ENCODE measurements at places on chromosomes 7 and 10.

DNA sequence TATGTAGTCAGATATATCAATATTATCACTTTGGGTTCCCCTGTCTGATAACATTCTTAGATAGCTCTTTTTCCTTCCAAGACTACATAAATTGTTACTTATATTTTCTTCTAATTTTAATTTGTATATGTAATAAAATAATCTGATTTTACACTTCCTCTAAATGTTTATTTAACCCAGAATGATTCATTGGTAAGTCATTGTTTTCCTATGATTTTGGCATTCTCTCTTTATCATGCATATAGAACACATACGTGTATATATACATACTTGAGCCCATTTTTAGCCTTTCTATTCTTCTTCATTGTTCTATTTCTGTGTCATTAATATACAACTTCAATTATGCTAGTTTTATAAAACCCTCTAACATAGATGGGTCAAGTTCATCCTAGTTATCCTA lies 16.6 kb downstream of the SFTPD start:
- no peak for DNase-seq

GRCh38 chr7:155066417-155066950 lies 3.6 kb upstream of the HTR5A start:
- peak; percentile 26 for DNase-seq

DNA sequence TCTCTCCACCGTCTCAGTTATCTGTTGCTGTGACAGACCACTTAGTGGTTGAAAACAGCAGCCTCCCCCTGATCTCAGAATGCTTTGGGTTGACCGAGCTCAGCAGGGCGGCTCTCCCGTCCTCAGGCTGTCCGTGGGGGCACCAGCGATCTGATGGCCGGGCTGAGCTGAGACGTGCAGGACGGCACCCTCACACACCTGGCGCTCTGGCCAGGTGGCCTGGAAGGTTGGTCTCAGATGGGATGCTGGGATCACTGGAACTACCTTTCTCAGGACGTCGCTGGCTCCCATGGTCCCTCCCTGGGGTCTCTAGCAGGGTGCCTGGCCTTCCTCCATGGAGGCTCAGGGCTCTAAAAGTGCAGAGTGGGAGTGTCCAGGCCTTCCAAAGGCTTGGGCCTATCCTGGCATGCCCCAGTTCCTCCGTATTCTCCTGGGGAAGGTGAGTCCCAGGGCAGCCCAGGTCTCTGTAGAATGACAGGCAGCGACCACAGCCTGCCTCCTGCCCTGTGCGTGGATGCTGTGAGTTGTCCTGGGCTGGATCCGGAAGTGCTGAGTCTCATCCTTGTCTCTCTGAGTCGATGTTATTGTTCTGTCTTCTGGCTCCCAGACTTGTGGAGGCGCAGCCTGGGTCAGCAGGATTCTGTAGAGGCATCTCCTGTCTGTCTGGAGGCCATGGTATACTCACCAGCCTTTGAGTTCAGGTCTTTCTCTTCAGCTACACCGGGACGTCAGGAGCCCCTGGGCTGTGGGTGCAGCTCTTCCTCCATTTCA lies 12.2 kb upstream of the PWWP2B start:
- DNase-seq: no peak

DNA sequence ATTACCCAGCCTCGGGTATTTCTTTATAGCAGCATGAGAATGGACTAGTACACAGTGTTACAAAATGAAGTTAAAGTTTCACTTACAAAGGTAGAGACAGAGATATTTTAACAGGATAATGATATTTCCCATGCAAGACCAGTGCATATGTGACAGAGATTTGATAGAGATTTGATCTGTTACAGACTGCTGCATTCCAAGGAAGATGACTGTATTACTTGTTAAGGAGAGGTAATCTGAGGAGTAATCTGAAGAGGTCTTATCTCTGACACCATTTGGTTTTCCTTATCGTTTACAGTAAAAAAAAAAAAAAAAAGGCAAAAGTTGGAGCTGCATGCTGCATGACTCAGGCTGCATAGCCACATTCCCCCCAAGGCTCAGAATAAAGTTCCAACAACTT lies 289.6 kb downstream of the POM121L12 start:
- DNase-seq: no peak

- no peak for DNase-seq
These were observed 5.1 kb downstream of the CH25H start for GRCh38 chr10:89202033-89202425.

GRCh38 chr10:120977897-120978296 lies 126.7 kb downstream of the WDR11 start:
- peak; percentile 65 for DNase-seq

DNA sequence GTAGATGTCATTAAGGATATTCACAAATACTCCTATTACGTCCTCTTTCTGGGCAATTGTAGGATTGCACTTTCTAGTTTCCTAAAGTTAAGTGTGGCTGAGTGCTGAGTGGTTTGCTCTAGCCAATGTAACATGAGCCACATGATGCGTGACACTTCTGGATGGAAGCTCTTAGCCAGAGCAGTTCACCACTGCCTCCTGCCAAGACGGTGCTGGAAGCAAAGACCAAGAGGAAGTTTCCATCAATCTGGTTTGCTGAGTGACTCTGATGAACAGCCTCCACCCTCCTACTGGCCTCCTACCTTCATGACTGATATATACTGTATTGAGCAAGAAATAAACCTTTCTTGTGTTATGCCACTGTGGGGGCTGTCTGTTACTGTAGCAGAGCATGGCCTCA lies 318.1 kb downstream of the KCNMA1 start:
- DNase-seq: no peak

- DNase-seq: peak; percentile 81
These were observed 692.3 kb upstream of the GALNT17 start for GRCh38 chr7:70439651-70440050.

DNA sequence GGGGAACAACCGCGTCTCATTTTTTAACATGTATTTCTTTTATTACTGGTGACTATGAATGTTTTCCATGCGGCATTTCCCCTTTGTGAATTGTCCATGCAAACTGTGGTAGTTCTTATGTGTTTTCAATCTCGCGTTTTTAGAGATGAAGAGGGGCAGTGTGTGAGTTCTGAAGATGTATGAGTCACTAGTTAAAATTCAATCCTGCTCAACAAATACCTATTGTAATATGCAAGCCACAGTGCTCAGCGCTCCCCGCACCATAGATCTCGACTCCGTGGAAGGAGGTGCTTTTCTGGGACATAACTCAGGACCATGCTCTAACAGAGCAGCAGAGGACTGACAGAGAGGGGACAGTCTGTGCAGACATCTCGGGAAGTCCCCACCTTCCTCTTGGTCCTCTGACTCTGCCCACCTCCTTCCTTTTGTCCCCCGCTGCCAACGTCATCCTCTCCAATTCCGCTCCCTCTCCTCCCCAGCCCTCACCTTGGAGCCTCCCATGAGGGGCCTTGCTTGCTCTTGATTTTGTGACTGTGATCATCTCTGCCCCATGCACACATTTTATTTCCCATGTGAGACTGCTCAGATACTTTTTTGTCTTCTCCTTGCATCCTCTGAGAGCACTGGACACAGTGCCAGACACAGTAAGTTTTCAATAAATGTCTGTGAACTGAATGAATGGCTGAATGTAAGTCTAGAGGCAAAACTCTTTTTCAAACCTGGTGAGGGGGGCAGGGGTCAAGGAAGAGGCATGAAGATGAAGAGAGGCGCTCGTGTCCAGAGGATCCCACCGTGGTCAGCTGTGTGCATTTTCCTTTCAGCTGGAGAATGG lies 42.7 kb upstream of the PLEKHA1 start:
- DNase-seq: no peak

DNA sequence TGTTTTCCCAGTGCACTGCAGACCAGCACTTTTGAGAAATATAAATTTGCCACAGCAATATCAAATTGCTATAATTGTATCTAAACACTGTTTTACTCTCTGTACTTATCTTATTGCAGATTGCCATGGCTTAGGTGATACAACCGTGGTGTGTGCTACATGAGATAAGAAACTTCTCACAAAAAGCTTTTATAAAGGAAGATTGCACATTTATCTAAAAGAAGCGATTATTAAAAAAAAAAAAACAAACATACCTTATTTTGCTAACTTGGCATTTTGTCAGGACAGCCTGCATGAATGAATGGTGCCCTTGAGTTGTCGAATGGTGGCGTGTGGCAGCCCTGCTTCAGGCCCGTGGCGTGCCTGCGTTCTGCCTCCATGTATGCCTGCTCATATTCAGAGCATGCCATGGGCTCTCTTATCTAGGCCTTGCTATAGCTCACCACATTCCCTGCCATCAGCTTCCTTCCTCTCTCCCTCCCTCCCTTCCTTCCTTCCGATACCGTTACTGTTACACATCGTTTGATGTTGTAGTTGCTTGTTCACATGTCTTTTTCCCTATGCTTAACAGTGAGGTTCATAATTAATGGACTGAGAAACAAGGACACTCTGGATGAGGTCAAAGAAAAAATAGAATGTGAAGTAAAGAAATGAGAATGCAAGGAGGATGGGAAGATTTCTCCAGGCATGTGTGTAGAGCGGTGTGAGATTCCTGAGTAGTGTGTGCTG lies 34.9 kb downstream of the PRKAR2B start:
- DNase-seq: no peak

- peak; percentile 57 for DNase-seq
These were observed 104.2 kb downstream of the SAMD9 start for GRCh38 chr7:93013446-93014061.

- no peak for DNase-seq
These were observed 75.8 kb upstream of the ETV1 start for GRCh38 chr7:14065286-14065685.

GRCh38 chr7:55377162-55377817 lies 12.2 kb downstream of the LANCL2 start:
- DNase-seq: no peak

GRCh38 chr7:20787660-20788419 lies 1.2 kb upstream of the SP8 start:
- no peak for DNase-seq

GRCh38 chr10:77661100-77661499 lies 23.5 kb upstream of the KCNMA1 start:
- no peak for DNase-seq

GRCh38 chr10:118827466-118828155 lies 72.8 kb upstream of the CACUL1 start:
- DNase-seq: no peak

- no peak for DNase-seq
These were observed 9.3 kb downstream of the TCAF1 start for GRCh38 chr7:143892527-143893300.

DNA sequence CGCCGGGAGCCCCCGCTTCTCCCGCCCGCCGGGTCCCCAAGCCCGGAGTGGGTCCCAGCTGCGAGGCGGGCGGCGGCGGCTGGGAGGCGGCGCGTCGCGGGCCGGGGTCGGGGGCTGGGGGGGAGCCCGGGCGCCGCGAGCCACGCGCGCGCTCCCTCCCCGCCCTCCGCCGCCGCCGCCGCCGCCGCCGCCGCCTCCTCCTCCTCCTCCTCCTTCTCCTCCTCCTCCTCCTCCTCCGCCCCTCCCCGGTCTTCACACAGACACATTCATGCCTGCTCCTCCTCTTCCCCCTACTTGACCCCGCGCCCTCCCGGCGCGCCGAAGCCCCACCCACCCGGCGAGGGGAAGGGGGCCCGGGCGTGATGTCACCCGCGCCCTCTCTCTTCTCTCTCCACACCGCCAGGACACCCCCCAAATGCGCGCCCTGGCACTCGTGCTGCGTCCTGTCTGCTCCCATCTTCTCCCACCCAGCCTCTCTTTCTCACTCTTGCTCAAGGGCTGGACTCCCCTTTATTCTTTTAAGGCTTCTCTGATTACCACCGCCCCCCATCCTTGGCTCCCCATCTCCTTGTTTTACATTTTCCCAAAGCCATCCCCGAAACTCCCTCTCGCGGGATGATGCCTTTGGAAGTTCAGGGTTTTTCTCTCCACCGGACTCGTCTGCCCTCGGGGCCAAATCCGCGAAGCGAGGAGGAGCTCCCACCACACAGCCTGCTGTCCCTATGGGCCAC lies 967 bp upstream of the GLI3 start:
- DNase-seq: peak; percentile 92

DNA sequence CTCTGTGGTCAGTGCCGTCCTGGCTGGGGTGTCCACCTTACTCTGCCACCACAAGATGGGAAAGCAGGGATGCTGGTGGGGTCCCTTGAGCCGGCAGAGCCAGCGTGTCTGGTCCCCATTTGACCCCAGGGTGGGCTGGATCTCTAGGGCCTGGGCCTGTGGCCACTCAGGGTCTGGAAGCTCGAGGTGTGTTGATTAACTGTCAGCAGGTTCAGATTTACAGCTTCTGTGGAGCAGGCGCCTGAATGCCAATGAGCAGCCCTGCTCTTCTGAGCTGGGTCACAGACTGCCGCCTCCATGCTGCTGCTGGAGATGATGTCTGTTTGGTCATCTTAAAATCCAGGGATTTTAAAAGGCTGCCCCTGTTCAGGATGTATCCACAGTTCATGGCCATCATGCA lies 11.3 kb upstream of the DPYSL4 start:
- no peak for DNase-seq

DNA sequence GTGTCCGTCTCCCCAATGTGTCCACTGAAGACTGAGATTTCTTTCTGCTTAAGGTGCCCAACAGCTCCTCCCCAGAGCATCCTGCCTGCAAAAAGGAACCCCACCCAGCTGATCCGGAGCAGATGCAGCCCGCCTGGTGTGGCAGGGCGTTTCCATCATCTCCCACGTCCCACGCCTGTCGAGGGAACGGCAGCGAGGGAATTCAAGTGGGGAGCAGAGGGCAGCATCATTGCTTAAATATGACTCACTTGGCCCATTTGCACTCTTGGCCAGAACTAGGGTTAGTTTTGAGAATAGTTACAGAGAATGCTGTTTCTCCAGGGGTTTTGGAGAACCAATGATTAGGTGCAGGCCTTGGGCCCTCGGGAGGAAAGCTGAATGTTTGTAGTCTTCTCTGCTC lies 20.8 kb downstream of the VWA2 start:
- no peak for DNase-seq

DNA sequence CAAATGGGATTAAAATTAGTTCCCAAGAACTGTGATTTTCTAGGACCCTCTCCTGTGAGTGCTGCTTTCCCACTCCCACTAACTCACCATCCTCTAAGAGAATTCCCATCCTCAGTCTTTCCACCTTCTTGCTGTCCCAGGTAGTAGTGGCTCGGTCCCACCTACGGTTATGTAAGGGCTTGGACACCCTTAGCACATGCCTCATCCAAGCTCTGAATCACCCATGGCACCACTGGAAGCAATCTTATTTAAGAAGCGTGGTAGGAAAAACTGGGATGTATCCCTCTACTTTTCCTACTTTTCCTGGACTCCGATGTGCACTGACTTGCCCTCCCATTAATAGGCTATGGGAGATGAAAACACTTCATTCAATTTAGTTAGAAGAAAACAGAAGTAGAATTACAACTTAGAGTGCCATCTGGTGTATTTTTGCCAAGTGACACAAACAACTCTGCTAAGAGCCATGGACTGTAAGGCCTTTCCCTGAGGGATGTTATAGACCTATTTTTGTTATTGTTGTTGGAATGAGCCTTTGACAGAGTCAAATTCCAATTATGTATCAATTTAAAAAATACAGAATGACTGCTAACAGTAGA lies 13.7 kb upstream of the ANKRD22 start:
- peak; percentile 72 for DNase-seq

GRCh38 chr7:137670222-137671064 lies 176.3 kb downstream of the DGKI start:
- DNase-seq: no peak
